ENCODE measurements at places on chromosomes 6 and 20. TPM values are rescaled to one million over a fixed set of nuclear protein-coding genes. Genes with fewer than 3 reads are reported as not detected.
A peak's percentile ranks its signal among the peaks of the same experiment; 100 is the strongest.

Gene UTRN
- 72.7 TPM for total RNA-seq

Gene TCF15
- 0.22 TPM for total RNA-seq

Gene HLA-DQA2
- 0.67 TPM for total RNA-seq

Gene SCAND1
- total RNA-seq: 125 TPM

Gene MAK
- total RNA-seq: not detected

- DNase-seq: no peak
- no peak overlapping the region for H3K4me3 ChIP-seq
- no peaks in the 10 kb centered on the region for H3K4me1 ChIP-seq
- H3K36me3 ChIP-seq: no peaks in the 10 kb centered on the region
These were observed 383.6 kb downstream of the EPHA7 start for GRCh38 chr6:93035756-93036155.

DNA sequence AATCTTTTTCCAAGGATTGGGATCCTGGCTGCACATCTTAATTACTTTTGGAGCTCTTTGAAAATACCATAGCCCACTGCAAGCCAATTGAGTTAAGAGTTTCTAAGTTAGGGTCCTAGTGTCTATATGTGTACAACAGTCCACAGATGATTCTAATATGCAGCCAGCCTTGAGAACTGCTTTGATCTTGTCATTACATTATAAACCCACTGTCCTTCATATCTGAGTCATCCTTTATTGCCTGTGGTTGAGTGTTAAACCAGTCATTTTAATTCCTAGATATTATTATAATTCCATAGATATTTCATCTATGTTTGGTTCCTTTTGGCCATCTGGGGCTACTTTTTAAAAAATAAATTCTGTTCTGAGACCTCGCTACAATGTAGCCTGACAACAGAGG lies 24.1 kb downstream of the MCM8 start:
- no peaks in the 10 kb centered on the region for H3K36me3 ChIP-seq
- no peaks in the 10 kb centered on the region for H3K27me3 ChIP-seq
- no peaks in the 10 kb centered on the region for H3K4me1 ChIP-seq

- H3K4me3 ChIP-seq: no peak overlapping the region
- H3K27ac ChIP-seq: no peak overlapping the region
- H3K4me1 ChIP-seq: no peaks in the 10 kb centered on the region
- no peaks in the 10 kb centered on the region for H3K27me3 ChIP-seq
- H3K36me3 ChIP-seq: no peaks in the 10 kb centered on the region
These were observed 181.2 kb downstream of the ISM1 start for GRCh38 chr20:13402171-13402760.

- no peaks in the 10 kb centered on the region for H3K27me3 ChIP-seq
- H3K4me3 ChIP-seq: no peak overlapping the region
- no peak for DNase-seq
- no peaks in the 10 kb centered on the region for H3K36me3 ChIP-seq
These were observed 30.3 kb upstream of the POPDC3 start for GRCh38 chr6:105209950-105210706.

- H3K4me1 ChIP-seq: no peaks in the 10 kb centered on the region
- H3K4me3 ChIP-seq: no peak overlapping the region
- no peak for DNase-seq
These were observed 5.1 kb downstream of the MOCS1 start for GRCh38 chr6:39929039-39929732.

GRCh38 chr6:155212616-155213380 lies 51.0 kb upstream of the CLDN20 start:
- no peak for DNase-seq
- no peak overlapping the region for H3K27ac ChIP-seq
- no peaks in the 10 kb centered on the region for H3K4me1 ChIP-seq

DNA sequence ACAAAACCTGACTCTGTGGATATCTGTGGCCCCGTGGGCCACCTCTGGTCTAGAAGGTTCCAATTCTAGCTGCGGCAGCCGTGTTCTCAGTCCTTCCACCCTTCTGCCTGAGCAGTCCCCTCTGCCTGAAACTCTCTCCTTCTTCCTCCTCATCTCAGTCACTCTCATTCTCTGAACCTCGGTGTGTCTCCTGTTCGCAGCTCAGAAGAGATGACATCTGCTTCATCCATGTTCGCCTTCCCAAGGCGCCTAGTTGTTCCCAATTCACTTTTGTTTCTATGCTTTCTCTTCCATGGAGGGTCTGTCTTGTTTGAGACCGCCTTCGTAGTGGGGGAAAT lies 95.5 kb downstream of the CEBPB start:
- H3K36me3 ChIP-seq: no peaks in the 10 kb centered on the region
- H3K4me3 ChIP-seq: no peak overlapping the region
- H3K27me3 ChIP-seq: no peaks in the 10 kb centered on the region
- H3K27ac ChIP-seq: peak overlapping the region; percentile 56
- H3K4me1 ChIP-seq: no peaks in the 10 kb centered on the region

DNA sequence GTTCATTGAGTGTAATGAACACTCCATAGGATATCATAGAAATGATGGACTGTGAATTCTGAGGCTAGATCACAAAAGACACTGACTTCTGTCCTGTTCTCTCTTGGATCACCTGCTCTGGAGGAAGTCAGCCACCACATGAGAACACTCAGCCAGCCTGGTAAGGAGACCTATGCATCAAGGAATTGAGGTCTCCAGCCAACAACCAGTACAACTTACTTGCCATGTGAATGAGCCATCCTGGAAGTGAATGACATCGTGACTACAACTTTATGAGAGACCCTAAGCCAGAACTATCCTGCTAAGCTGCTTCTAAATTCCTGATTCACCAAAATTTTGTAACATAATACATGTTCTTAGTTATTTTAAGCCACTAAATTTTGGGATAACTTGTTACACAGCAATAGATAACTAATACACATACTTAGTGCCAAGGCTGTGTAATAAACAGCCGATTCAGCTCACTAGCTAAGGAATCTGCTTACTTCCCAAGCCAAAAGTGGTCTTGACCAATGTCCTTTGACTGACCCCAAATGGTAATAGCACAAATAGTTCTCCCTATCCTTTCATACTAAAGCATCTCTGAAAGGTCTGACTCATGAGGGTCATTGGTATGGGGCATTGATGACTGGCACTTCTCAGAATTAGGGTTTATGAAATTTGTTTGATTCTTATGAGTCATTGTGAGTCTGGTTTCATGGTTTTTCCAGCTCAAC lies 6.9 kb upstream of the CTNNBL1 start:
- H3K27me3 ChIP-seq: peaks cover 7% of the 10 kb centered on the region
- H3K27ac ChIP-seq: no peak overlapping the region
- H3K36me3 ChIP-seq: no peaks in the 10 kb centered on the region
- H3K4me1 ChIP-seq: no peaks in the 10 kb centered on the region
- no peak overlapping the region for H3K4me3 ChIP-seq

DNA sequence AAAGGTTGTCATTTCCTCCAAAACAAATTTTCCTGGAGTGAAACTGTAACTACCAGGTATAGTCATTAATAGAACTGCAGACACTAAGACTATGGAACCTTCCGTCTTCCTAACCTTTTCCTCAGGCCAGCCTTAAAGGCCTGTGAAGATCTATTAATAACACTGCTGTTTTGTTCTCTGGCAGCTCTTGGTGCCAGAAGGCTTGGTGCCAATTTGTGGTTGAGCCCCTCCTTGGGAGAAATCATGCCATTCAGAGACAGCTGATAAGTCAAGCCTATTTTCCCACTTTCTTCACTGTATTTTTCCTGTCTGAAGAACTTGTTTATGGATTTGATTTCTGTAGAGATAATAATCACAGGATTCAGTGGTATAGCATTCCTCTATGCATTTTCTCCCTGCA lies 64.8 kb downstream of the HCRTR2 start:
- no peaks in the 10 kb centered on the region for H3K27me3 ChIP-seq
- no peaks in the 10 kb centered on the region for H3K36me3 ChIP-seq
- no peaks in the 10 kb centered on the region for H3K4me1 ChIP-seq
- no peak overlapping the region for H3K27ac ChIP-seq
- no peak overlapping the region for H3K4me3 ChIP-seq
- no peak for DNase-seq

DNA sequence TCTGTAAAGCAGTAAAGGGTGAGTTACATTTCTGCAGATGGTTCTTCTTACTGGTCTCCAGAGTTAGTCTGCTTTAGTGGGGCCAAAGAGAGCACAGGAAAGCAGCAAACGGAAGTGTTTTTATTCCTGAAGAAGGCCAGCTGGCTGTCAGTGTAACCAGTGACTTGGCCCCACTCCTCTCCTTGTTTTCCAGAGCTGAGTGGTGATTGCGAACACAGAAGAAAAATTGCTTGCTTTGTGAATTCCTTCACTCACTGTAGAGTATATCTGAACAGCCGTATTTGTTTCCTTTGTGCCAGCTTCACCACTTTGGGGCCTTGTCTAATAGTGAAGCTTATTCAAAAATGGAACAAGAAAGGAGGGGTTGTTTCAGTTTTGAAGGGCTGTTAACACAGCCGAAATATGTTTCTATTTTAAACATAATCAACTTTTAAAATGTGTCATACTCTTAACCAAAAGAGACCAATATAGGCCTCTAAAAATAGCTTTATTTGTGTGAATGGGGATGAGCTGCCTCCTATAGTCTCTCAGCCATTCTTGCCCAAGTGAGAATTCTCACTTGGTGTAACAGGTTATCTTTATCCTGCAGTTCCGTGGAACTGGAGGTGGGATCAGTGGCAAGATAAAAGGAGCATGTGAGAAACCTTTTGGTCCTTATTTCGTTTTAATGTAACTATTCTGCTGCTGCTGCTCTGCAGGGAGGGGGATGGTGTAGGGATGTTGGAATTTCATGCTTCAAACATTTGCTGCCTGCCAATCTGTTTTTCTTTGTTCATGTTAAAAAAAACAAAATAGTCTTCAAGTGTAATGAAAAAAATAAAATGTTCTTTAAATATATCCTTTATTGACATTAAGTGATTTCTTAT lies 37.8 kb downstream of the ZC2HC1B start:
- H3K27me3 ChIP-seq: no peaks in the 10 kb centered on the region
- peak; percentile 33 for DNase-seq
- no peaks in the 10 kb centered on the region for H3K4me1 ChIP-seq
- H3K27ac ChIP-seq: no peak overlapping the region
- H3K36me3 ChIP-seq: no peaks in the 10 kb centered on the region

DNA sequence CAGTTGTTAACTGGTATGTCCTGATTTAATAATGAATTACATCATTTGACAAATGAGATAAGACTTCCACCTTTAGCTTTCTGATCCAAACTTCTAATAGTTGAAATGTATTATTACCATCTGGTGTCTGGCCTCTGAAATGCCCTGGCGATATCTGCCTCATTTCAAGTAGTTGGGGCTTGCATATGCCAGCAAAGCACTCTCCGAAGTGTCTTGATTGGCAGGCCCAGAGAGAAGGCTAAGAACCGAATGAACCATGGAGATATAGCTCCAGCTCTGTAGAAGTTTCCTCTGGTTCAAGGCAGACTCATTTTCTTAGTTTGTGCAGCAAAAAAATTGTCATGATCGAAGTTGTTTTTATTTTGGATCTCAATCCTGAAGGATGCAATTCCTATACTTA lies 13.4 kb upstream of the HIVEP2 start:
- no peak for DNase-seq
- H3K27me3 ChIP-seq: no peaks in the 10 kb centered on the region
- no peak overlapping the region for H3K4me3 ChIP-seq
- H3K4me1 ChIP-seq: no peaks in the 10 kb centered on the region

DNA sequence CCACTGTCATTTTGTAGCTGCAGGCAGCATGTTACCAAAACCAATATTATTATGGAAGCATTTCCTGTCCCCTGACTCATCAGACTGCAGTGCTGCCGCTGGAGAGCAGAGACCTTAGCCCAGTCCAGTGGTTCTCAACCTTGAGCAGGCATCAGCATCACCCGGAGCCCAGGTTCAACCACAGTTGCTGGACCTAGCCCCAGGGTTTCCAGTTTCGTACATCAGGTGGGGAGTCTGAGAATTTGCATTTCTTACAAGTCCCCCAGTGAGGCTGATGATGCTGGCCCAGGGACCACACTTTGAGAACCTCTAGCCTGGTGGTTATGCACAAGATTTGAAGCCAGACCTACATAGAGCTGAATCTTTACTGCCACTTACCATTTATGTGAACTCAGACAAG lies 47.3 kb downstream of the LY86 start:
- H3K27me3 ChIP-seq: no peaks in the 10 kb centered on the region
- H3K36me3 ChIP-seq: no peaks in the 10 kb centered on the region
- H3K4me1 ChIP-seq: no peaks in the 10 kb centered on the region
- H3K4me3 ChIP-seq: no peak overlapping the region
- no peak for DNase-seq

DNA sequence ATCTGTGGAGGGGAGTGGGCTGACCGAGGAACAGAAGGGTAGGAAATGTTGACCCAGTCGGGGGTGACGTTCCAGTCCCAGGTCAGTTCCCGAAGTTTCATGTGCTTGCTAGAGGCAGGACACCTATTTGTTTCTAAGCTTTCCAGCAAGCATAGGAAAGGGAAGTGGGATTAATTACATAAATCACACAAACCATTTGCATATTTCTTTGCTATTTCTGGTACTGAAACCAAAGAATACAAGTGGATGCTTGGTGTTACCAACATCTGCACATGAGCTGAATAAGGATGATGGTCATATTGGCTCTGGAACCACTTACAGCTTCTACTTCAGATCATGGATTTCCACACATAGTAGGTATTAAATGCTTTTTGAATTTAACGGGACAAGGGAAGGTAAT lies 546.5 kb downstream of the PRKN start:
- H3K36me3 ChIP-seq: no peaks in the 10 kb centered on the region
- no peak overlapping the region for H3K4me3 ChIP-seq
- H3K4me1 ChIP-seq: no peaks in the 10 kb centered on the region

DNA sequence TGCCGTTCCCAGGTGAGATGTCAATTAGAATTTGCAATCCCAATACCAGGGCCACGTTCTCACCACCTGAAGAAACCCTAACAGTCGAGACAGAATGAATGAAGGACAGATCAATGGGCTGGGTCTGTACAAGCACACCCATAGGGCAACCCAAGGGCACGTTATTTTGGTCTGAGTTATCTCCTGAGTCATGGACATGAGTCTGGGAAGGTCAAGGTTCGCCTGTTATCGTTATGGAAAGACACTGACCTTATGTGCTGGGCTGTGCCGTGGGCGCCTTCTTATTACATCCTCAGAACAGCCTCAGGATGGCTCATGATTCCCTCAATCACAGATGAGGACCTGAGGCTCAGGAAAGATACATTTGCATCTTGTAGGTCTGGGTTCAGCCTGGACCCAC lies 175.0 kb upstream of the SULF2 start:
- no peak overlapping the region for H3K27ac ChIP-seq
- no peak overlapping the region for H3K4me3 ChIP-seq
- no peak for DNase-seq
- H3K36me3 ChIP-seq: no peaks in the 10 kb centered on the region
- no peaks in the 10 kb centered on the region for H3K4me1 ChIP-seq
